ENCODE measurements at places on chromosomes 16 and 17.

DNA sequence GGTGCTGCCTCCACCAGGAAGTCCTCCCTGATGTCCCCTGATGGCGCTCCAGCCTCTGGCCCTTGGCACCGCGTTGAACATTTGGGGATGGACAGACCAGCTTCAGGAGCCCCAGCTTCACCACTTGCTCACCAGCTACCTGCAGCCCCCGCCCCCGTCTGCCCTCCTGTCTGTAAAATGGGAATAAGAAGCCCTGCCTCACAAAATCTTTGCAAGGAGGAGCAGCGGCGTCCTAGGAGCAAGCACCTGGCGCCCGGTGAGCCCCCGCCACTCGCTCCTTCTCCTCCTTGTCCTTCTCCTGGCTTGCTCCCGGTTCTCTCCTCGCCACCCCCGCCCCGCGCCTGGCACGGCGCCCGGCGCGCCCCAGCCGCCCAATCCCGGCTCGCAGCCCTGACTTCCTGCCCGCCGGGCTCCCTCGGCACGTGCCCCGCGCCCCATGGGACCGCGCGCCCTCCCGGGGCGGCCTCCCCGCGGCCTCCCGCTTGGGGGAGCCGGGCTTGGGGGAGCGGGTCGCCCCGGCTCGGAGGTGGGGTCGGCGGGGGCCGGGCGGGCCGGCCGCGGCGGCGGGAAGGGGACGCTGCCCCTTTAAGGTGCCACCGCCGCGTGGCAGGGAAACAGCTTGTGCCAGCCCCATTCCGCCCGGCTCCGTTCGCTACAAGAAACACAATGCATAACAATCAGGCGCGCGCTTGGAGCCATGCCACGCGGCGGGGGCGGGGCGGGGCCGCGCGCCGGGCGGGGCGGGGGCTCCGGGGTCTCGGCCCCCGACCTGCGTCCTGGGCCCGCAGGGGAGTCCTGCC, 9.1 kb upstream of the PPP1R1B start:
- no peak for DNase-seq

DNA sequence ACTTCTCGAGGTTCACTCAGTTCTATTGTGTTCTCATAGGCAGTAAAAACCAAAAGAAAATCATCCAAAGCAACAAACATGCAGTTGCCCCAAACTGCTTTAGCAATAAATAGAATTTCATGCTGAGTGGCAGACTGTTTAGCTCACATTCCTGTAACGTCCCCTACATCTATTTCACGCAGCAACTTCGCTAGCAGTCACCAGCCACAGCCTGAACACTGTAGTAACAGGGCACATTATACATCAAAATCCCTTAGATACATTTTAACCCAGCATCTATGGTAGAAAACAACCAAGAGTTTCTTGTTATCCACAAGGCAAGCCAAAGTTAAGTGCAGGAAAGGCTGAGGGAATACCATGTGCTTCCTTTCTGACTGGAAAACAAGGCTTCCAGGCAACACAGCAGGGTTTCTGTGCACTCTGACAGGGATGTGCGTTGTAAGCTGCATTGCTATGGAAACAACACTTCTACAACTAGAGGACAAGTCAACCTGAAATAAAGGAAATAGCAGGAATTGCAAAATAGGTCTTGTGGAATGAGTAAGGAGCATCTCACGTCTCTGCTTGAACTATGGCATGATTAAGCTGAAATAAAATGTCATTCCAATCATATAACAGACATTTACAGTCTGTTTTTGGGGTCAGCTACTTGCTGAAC, 55.4 kb downstream of the CFDP1 start:
- no peak for DNase-seq

DNA sequence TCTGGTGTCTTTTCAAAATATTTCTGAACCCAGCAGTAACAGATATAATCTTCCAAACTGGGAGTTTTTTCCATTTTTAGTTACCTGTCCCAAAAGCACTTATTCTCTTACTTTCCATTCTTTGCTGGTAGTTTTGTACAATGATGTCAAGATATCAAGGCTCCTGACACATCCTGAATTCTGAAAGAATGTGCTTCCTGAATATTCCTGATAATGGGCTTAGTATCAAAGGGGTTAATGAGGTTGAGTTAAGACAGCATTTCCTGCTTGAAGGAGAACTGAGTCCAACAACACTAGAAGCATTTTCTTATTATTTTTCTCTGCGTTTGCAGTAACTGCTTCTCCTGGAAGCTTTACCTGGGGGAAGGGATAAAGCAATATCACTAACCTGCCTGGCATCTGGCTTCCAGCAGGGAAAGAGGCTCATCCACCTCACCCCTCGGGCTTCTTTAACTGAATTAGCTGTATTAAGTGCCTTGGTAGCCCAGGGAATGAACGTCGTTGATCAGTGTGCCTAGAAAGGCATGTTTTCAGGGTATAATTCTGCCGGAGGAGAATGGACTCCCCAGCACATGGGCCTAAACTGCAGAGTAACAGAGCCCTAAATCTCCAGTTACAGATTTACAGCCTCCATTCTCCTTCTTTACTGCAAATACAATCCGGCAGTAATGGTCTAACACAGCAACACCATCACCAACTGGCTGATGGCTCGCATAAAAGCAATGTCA, 134.4 kb downstream of the SNX11 start:
- DNase-seq = no peak

DNA sequence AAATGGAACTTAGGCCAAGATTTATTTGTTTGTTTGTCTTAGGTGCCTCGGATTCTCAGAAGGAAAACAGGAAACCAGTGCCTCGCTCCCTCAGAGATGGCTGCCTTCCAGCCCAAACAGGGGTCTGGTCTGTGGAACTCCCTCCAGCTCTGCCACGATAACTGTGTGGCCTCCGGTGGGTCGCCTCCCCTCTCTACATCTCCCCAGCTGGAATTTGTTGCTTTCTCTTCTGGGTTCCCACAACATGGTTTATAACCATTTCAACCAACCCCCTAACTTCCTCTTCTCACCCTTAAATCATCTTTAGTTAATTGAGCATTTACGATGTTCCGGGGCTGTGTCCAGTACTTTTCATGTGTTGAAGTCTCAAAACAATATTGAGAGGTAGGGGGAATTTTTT, 30.9 kb upstream of the PLLP start:
- DNase-seq = no peak

DNA sequence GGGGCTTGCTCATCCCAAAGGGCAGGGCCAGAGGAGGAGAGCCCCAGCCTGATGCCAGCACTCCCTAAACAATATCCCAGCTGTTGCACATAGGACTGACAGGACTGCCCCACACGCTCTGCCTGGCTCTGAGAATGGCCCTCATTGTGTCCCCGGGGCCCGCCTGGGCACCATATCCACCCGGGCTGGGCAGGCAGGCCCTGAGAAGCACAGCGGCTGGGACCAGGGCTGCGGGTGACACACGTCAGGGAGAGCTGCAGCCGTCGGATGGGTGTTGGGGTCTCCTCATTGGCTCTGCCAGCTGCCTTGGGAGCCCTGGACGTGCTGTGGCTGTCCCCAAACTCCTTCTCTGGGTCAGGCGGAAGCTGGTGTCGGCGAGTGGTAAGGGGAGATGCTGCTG, 4.2 kb downstream of the BCAR1 start:
- DNase-seq = no peak

DNA sequence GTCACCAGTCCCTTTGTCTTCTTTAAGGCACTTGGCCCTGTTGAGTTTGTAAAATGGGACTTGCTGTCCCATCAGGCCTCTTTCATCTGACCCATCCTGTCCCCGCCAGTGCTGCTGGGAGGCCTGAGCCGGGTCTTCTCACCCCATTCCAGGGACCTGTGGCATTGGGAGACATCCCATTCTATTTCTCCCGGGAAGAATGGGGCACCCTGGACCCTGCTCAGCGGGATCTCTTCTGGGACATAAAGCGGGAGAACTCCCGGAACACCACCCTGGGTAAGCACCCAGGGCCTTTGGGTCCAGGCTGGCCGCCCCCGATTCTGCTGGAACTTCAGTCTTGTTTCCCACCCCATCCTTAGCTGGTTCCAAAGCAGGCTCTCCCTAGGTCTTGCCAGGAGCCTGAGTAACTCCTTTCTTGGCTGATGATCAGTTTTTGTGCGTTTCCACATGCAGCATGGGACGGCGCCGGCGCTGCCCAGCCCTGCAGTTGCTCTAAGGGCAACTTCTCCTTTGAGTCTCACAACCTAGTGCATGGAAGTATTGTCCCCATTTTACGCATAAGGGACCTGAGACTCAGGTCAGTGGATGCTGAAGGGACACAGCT, 4.1 kb downstream of the ZNF213 start:
- DNase-seq = no peak

All from HCT116 (cell line).